T-helper 1 cell (primary cell): ENCODE measurements at places on chromosomes 13 and 19.

DNA sequence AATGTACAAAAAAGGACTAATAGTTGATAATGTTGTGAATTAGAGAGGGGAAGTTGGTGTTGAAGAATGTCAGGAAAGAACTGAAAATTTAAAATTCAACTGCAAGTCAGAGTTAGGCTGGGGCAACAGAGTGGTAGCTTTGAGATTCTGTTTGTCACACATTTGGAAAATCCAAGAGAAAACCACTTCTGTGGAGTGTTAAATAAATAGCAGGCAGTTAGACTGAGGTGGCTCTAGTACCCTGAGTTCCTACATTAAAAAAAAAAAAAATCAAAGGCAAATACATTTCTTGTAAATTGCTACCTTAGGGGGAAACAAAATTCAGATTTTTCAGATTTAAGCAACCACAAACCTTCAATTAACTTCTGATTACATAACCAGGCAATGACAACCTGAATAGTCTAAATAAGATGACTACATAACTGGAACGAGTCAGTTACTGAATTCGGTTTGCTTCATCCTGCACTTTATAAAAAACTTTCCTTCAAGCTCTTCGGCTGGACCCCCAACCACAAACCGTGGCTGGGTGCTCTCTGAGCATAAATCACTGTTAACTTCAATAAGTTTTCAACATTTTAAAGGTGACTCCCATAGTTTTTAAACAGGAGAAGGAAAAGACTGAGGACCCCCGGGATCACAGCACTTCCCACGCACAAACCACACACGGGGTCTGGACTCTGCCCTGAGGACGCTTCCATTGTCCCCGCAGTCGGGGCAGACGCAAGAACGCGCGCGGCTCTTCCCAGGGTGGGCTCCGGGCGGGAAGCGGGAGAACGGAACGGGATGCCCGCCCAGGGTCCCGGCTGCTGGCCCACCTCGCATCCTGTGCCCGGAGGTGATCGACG is 725 bp downstream of the ZNF682 start:
- no peak for DNase-seq

DNA sequence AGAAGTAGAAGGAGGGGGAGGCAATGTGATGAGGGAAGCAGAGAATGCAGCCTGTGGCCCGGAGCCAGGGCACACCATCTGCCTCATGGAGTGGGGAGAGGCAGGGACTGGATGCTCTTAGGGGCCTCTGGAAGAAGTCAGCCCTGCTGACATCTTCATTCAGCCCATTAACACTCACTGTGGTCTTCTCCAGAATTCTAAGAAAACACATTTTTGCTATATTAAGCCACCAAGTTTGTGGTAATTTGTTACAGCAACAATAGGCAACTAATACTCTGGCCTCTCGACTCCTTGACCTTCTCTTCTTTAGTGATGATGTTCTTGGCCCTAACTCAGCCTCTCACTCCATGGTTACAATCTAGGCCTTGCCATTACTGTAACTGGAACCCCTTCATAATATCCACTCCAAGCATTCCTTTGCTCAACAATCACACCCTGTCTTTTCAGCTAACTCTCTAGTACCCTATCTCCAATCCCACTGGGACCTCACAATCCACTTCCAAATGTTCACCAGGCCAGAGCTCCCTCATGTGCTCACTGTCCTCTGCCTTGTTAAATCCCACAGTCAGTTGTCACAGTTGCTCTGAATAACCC is 98.5 kb downstream of the MIPEP start:
- DNase-seq = no peak

GRCh38 chr13:44954224-44954623 is 35.0 kb downstream of the NUFIP1 start:
- DNase-seq = no peak

GRCh38 chr13:95784161-95784899 is 107.4 kb downstream of the DNAJC3 start:
- no peak for DNase-seq

DNA sequence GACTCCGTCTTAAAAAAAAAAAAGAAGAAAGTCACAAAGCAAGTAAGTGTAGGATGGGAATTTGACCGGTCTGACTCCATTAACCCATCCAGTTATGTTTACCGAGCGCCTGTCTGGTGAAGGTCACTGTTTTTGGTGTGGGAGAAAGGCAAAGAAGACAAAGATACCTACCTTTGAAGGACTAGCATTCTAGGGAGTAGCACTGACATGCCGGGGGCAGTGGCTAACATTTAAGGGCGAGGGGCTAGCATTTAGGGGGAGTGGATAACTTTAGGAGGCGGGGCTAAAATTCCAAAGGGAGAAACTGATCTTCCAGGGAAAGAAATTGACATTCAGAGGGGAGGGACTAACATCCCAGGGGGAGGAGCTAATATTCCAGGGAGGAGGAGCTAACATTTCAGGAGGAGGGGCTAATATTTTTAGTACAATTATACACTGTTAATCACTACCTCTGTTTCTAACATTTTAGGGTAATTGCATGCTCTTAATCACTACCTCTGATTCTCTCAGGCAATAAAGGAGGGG is 8.7 kb downstream of the GPR32 start:
- DNase-seq = no peak

DNA sequence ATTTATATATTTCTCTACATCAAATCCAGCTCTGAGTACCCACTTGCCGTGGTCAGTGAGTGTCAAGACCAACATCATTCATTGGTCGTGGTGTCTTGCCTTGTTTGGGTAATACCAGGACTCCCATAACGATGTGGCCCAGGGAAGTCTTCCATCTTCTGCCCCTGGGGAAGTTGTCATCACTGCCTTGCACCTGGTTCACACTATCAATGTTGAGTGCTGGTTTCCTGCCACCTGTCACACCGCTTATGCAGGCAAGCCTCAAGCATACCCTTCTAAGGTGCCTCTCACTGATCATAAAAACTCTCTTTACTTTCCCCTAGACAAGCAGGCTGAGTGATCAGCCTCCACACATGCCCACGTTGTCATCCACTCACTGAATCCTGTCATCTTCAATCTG is 382.4 kb downstream of the KCTD12 start:
- no peak for DNase-seq

DNA sequence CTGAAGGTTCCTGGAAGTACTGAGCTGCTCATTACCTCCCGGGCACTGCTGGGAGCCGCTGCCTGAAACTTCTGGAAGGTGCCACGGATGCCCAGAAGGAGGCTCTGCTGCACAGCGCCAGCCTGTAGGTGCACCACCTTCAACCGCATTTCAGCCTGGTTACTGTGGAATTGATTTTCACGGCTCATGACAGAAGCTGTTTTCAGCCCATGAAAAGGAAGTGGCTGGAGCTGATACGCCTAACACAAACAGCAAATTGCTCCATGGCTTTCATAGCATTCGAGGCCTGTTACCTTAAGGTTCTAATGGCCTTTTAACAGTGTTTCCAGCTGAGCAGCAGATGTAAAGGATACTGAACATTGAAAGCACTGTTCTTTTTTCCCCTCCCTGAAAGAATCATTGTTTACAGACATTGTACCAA is 22.0 kb downstream of the GPC6 start:
- no peak for DNase-seq

DNA sequence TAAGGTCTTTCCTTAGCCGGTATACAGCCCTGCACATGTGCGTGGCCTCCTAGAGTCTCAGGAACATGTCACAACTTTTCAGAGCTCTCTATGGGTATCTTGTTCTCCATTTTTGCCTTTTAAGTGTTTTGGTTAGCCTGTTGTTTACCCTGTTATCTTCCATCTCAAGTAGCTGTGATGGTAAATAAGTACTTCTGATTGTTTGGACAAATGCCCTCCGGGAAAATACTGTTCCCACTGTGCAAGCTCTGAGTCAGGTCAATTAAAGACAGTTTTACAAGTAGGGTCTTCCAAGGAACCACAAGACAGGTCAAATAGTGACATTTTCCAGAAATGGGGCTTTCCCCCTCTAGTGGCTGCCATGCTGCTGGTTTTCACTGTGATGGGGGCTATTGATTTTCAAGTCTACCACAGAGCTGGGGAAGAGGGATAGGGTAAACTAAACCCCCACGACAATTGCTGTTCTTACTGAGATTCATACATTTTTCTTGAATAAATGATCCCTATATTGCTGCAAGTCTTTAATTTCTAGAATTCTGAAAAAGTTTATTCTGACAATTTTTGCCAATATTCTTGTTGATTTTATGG is 109.5 kb downstream of the TM9SF2 start:
- DNase-seq = no peak

DNA sequence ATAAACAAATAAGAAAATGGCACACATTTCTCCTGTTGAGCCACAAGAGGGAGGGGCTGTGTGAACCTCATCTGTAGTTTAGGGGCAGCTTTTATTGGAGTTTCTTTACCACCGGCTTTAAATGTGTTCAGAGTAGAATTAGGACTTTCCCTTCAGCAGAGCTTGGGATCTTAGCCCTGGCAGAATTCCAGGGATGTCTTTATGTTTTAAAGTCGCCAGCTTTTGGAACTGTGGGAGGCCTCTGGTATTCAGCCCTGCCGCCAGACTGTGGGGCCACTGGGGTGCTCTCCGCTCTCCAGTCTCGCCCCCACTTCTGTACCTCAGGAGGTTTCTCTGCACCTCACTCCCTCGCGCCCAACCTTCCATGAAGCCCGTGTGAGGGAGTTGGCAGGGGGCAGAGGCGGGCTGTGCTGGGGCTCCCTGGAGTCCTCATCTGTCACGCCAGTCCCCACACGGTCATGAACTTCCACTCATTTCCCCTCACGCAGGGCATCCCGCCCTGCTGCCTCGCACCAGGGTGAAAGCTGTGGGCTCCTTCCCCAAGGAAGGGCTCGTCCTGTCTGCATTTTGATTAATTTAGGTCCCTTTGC is 31.5 kb downstream of the CCDC8 start:
- no peak for DNase-seq

DNA sequence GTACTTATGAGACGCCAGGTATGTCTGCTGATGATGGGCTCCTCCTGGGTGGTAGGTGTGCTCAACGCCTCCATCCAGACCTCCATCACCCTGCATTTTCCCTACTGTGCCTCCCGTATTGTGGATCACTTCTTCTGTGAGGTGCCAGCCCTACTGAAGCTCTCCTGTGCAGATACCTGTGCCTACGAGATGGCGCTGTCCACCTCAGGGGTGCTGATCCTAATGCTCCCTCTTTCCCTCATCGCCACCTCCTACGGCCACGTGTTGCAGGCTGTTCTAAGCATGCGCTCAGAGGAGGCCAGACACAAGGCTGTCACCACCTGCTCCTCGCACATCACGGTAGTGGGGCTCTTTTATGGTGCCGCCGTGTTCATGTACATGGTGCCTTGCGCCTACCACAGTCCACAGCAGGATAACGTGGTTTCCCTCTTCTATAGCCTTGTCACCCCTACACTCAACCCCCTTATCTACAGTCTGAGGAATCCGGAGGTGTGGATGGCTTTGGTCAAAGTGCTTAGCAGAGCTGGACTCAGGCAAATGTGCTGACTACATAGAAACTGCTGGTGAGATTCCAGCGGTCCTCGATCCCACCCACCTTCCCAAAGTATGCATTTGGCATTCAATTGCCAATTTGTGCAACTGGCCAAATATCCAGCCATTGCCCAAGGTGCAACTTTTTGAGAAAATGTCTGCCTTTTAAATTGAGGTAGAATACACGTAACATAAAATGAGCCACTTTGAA is 10.2 kb downstream of the OR2Z1 start:
- DNase-seq = no peak

DNA sequence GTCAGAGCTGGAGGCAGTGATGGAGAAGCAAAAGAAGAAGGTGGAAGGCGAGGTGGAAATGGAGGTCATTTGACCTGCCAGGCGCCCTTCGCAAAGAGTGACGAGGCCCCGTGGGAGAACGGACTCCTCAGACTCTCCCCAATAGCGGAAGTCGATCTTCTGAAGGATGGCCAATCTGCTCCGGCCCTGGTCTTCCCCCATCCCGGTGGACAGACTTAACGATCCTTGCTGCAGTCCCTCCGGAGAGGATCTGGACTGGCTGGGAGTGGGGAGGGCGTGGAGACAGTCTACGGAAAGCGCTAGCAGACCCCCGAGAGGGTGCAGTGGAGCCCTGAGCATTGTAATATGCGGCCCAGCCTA is 11.9 kb downstream of the EPS8L1 start:
- no peak for DNase-seq

DNA sequence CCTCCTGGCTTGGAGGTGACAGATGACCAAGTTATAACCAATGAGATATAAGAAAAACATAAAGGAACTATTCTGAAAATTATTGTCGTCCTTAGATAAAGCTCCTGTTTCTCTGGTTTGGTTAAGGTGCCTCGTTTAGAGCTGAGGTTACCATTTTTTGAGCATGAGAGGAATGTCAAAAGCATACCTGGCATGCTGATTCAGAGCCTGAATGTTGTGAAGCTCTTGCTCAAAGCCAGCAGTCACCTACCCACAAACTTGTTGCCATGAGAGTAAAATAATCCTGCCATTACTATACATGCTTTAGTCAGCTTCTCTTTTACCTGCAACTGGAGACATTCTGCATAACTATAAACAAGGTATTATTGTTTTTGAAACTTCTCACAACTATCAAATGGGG is 1116.2 kb downstream of the DIAPH3 start:
- no peak for DNase-seq

DNA sequence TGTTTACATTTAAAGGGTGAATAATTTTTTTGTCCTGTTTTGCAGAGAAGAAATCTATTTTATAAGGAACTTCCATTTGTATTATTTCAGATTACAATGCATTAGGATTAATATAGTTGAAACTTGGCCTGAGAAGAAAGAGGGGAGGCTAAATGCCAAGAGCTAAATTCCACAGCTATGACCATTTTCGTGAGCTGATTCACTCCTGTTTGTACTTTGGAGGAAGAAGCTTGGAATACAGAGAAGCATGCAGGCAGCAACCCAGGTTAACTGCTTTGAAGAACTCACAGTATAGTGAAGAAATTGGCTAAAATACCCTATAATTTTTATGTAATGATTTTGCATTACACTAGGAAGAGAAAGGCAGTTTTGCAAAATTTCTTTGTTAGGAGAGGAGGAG is 309.4 kb upstream of the KLF12 start:
- DNase-seq = no peak

DNA sequence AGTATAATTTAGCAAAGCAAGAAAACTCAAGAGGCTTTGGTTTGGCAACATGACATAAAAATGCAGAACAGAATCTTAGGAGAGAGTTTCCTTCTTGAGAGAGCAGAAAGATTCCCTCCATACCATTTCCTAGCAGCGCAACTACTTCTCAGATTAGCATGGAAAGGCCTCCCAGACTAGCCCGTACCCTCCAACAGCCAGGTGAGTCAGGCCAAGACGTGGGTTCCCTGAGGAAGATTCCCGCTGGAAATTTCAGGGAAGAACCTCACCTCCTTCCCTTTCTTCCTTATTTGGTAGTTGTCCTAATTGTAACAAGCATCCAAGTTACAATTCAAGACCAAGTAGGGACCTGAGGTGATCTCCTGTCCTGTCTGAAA is 12.3 kb downstream of the COL4A2 start:
- DNase-seq = no peak
